ENCODE measurements at places on chromosomes 7 and 10.

DNA sequence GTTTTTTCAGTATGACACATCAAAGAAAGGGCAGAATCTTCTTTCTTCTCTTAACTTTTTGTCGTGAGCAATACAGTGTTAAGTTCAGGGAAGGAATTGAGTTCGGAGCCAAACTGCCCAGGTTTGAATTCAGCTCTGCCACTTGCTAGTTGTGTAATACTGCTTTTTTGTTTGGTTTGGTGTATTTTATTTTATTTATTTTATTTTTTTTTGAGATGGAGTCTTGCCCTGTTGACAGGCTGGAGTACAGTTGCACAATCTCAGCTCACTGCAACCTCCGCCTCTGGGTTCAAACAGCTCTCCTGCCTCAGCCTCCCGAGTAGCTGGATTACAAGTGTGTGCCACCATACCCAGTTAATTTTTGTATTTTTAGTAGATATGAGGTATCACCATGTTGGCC lies 539.8 kb upstream of the GALNT17 start:
- DNase-seq, result no peak

- DNase-seq, result peak; percentile 40
Observed at GRCh38 chr7:36287371-36288241, 102.1 kb upstream of the ANLN start.

- no peak for DNase-seq
Observed at GRCh38 chr10:132586739-132587138, 49.2 kb downstream of the INPP5A start.

DNA sequence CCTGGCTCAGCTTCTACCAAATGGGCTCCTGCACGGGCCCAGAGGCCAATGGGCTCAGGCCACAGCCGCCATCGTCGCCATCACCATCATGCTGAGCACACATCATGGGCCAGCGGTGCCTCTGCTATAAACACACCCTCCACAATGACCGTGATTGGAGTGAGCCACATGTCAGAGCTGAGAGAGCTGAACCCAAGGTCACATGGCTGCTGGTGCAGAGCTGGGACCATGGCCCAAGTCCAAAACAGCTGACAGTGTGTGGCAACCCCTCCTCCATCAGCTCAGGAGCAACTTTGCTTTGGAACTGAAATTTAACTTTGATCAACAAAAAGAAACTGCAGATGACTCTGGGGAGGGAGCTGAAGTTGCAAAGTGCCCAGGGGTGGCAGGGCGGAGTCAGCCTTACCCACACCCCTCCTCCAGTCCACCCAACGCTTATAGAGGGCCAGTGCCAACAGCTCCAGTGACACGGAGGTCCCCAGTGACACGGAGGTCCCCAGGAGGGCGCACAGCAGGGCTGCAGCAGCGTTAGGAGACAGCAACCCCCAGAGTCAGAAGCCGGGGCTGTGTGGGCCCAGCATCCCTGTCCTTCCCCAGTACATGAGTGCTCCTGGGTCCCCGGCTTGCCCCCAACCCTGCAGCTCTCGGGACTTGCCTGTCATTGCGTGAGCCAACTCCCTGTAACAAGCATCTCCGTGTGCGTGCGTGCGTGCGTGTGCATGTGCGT lies 249.6 kb downstream of the ELFN1 start:
- DNase-seq, result no peak

Data from stimulated activated CD4-positive, alpha-beta T cell treated with anti-CD3 and anti-CD28 coated beads, Interleukin-4, amount 100 ng/mL, for 48 hours (primary cell).